Stimulated activated CD4-positive, alpha-beta T cell treated with anti-CD3 and anti-CD28 coated beads, Interleukin-4, amount 100 ng/mL, for 24 hours (primary cell): ENCODE measurements at places on chromosomes 16 and 17.

DNA sequence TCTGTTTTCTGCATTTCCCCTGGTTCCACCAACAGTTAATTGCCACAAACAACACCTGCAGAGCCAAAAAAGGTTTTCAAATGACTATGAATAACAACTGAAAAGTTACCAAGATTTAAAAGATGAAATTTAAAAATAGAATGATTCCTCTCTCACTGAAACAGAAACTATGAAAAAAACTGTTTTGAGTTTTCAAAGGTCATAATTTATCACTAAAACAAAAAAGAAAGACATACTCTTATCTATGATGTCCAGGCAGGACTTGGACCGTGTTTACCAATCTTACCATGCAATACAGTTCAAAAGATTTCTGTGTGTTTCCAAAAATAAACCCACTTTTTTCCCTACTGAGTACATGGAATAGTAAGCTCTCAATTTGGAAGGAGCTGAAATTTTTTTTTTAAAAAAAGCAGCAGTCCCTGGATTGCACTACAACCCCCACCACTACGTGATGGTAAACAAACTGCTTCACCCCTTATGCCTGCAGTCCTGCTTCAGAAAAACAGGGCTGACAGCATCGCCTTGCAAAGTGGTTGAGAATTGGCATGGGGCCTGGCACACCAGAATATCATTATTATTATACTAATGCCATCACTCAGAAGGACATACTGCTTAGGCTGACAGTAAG is 8.5 kb downstream of the TXNDC11 start:
- no peak for DNase-seq

- no peak for DNase-seq
Observed at GRCh38 chr16:10494343-10495030, 85.9 kb downstream of the EMP2 start.

- DNase-seq, result no peak
Observed at GRCh38 chr17:67411397-67411796, 34.3 kb downstream of the PITPNC1 start.

GRCh38 chr16:71846431-71846830 is 655 bp downstream of the ATXN1L start:
- DNase-seq, result peak; percentile 22

GRCh38 chr17:1651559-1651844 is 1.8 kb upstream of the RILP start:
- DNase-seq, result no peak

GRCh38 chr16:48146710-48147109 is 9.1 kb downstream of the ABCC12 start:
- no peak for DNase-seq

- no peak for DNase-seq
Observed at GRCh38 chr16:55263271-55264250, 60.4 kb upstream of the IRX6 start.

GRCh38 chr17:7213895-7214299 is 5.7 kb downstream of the DLG4 start:
- DNase-seq, result no peak

GRCh38 chr16:13957197-13958078 is 37.5 kb downstream of the ERCC4 start:
- DNase-seq, result peak; percentile 17

DNA sequence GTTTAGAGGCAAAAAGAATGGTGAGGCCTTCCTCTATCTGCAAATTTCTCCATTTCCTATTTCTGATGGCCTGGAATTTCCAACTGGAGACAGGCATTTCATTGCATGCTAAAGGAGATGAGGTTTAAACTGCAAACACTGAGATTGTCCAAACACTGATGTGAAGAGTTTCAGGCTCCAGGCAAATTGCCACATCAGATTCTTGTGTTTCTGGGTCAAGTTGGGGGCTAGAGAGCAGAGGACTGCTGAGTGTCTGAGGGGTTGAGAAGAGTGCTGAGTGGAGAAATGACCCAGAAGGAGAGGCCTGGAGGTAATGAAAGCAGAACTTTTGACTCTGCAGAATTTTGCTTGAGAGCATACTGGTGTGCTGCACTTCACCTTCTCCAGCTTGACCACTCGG is 216.7 kb upstream of the MPHOSPH6 start:
- DNase-seq, result no peak

GRCh38 chr17:74407384-74407783 is 24.5 kb upstream of the GPRC5C start:
- DNase-seq, result no peak

- no peak for DNase-seq
Observed at GRCh38 chr16:82111944-82112343, 58.1 kb downstream of the MPHOSPH6 start.

- DNase-seq, result no peak
Observed at GRCh38 chr16:47470810-47471209, 9.7 kb downstream of the PHKB start.

DNA sequence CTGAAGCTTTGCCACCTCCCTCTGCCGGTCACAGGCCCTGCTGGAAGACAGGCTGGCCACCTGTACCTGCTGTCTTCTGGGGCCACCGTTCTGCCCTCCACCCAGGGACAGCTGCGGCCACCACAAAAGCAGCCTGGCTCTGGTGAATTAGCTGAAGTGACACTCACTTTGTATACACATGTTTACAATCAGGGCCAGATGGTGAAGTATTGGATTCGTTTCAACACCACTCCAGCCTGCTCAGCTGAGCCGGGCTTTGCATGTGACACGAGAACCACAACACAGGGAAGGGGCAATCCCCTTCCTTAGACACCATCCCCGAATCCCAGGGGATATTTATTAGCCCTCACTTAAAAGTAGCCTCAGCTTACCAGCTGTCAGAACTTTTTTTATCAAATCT is 191.5 kb upstream of the RPL38 start:
- DNase-seq, result no peak

- no peak for DNase-seq
Observed at GRCh38 chr16:15604460-15605440, 38.2 kb downstream of the MARF1 start.

- no peak for DNase-seq
Observed at GRCh38 chr16:23040246-23040645, 109.0 kb downstream of the USP31 start.

DNA sequence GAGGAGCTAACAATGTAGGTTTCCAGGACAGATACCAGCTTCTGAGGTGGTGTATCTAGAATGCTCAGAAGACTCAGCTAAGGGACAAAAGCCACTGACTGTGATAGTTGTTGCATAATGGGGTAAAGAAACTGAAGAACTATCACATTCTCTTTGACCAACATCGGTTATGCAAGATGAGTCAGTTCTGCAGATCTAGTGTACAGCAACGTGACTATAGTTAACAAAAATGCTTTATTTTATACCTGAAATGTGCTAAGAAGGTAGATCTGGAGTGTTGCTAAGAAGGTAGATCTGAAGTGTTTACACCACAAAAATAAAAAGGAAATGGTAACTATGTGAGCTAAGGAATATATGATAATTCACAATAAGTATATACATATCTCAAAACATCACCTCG is 2.5 kb downstream of the KRTAP9-6 start:
- DNase-seq, result no peak

DNA sequence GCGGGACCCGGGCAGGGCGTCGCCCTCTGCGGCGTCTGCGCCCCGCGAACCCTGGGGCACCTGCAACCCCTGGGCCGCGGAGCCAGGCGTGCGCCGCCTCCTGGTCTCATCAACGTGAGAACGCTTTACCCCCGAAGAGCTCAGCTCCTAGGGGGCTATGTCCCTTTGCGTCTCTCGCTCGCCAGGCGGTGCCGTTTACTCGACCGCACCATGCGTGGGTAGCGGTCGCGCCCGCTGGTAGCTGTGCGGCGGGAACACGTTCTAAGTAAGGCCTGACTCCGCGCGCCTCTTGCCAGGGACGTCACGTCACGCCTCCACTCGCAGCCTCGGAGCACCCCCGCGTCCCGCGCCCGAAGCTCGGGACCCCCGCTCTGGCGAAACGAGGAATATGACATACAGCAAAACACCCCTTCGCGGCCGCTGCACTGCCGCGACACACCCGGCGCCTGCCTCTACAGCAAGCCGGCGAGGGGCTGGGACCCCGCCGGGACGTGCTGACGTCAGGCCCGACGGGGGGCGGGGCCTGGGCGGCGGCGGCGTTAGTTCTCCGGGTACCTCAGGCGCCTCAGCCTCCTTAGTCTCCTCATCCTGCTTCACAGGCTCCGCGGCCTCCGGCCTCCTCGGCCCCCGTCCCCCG is at the start of gene RAB11FIP3:
RAB11FIP3 (plus strand) TSS at position 568 of the 637 bp plus-strand sequence. CDS start 358 bp downstream, outside the sequence.
- DNase-seq, result peak; percentile 81

DNA sequence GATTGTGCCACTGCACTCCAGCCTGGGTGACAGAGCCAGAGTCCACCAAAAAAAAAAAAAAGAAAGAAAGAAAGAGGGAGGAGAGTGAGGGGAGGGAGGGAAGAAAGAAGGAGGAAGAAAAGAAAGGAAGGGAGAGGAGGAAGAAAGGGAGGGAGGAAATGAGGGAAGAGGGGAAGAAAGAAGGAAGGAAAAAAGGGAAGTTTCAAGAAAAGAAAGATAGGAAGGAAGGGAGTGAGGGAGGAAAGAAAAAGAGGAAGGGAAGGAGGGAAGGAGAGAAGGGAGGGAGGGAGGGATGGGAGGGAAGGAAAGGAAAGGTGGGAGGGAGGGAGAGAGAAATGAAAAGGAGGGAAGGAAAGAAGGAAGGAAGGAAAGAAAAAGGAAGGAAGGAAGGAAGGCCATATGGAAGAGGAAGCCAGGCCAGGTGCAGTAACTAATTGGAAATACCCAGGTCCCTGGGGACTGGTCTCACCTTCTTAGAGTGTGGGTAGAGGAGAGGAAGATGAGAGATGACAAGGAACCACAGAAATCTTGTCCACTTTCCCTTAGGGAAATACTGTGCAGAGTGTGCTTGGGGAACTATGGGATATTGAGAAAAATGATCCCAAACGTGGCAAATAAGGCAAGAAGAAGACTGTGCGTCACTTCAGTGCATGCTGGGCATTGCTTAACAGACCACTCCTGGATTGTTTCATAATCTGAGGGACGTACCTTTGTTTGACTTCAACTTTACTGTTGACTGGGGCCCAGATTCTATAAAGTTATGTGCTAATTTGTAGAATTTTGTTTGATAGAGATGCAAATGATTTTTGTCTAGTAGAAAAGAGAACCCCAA is 15.1 kb upstream of the CSNK2A2 start:
- DNase-seq, result no peak

DNA sequence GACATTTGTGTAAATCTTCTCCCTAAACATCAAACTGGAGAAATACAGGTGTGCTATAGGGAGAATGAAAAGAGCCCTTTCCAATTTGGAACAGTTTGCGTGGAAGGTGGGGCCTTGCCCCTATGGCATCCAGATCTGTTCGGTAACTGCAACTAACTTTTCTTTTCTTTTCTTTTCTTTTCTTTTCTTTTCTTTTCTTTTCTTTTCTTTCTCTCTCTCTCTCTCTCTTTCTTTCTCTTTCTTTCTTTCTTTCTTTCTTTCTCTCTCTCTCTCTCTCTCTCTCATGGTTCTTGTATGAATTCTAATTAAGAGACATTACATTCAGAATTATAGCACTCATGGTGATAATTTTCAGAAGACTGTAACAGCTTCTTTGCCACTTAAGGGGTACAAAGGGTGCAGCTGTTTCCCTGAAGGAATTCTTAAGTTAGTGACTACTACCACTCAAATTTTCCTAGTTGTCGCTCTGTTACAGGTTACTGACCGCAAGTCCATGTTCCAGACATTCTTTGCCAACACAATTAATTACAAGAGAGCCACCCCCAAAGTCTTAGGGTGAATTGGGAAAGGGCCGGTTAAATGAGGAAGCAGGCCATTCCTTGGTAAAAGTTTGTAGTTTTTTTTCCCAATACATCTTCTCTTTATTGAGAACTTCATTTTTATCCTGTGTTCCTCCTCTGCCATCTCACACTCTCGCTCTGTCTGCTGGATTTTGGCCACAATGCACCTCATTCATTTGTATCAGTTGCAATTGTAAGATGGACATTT is 69.8 kb downstream of the KSR1 start:
- DNase-seq, result no peak

DNA sequence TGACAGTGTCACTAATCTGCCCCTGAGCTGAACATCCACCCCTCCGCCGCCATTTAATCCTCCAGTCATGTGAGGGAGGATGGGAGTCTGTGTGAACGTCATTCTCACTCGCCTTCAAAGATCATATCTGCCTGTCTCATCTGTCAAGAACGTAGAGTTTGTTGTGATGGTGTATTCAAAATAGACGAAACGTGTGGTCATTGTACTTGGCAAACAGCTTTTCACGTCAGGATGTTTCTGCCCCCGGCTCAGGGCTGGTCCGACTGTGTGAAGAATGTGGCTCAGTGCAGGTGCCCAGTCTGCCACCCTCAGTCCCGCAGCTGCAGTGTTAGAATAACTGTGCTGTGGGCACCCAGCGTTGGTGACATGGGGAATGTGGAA is 148.0 kb downstream of the KCNJ12 start:
- no peak for DNase-seq

DNA sequence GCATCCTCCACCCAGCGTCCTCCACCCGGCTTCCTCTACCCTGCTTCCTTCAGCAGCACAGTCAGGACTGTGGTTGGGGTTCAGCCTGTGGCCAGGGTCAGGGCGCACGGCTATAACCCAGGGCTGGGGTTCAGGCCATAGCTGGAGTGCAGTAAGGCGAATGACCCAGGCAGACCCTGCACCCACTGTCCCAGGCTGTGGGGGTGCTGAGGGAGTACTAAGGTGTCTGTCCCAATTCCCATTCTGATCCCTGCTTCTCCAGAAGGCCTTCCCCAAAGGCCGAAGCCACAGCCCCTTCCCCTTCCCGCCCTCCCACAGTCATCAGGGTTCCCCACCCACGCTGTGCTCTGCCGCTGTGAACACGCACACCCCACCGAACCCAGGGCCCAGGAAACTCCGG is 12.4 kb downstream of the EMC6 start:
- DNase-seq, result no peak

GRCh38 chr16:84047626-84048025 is 5.0 kb upstream of the SLC38A8 start:
- DNase-seq, result no peak

GRCh38 chr17:76199469-76199868 is 40.8 kb downstream of the RNF157 start:
- DNase-seq, result peak; percentile 69

GRCh38 chr17:75402026-75402425 is 3.5 kb downstream of the GRB2 start:
- DNase-seq, result no peak

DNA sequence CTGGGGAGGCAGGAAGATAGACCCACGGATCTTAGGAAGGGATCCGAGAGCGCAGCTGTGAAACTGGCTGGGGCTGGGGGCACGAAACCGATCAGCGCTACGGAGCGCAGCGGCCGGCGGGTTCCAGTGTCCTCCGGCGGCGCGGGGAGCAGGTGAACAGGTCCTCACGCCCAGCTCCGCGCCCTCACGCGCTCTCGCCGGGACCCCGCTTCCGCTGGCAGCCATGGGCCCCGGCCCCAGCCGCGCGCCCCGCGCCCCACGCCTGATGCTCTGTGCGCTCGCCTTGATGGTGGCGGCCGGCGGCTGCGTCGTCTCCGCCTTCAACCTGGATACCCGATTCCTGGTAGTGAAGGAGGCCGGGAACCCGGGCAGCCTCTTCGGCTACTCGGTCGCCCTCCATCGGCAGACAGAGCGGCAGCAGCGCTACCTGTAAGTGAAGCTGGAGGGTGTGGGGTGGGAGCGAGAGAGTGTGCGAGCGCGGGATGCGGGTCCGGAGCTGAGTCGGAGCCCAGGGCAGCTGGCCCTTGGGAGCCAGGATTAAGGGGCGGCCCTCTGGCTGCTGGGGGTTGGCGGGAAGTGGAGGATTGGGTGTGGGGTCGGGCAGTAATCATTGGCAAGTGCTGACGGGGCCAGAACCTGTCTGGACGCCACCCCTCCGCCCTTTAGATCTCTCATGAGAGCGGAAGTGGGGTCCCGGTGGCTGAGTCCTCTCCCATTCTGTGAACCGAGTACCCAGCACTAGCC is 479 bp downstream of the ITGA3 start:
- peak; percentile 74 for DNase-seq
